ENCODE measurements at places on chromosomes 4 and X. TPM values are rescaled to one million over a fixed set of nuclear protein-coding genes. Genes with fewer than 3 reads are reported as not detected.

GRCh38 chrX:148933881-148934280 lies 433.5 kb downstream of the AFF2 start:
- DNase-seq: no peak
- no peaks in the 10 kb centered on the region for H3K4me1 ChIP-seq
- no peaks in the 10 kb centered on the region for H3K27me3 ChIP-seq
- H3K4me3 ChIP-seq: no peak overlapping the region
- H3K36me3 ChIP-seq: no peaks in the 10 kb centered on the region

DNA sequence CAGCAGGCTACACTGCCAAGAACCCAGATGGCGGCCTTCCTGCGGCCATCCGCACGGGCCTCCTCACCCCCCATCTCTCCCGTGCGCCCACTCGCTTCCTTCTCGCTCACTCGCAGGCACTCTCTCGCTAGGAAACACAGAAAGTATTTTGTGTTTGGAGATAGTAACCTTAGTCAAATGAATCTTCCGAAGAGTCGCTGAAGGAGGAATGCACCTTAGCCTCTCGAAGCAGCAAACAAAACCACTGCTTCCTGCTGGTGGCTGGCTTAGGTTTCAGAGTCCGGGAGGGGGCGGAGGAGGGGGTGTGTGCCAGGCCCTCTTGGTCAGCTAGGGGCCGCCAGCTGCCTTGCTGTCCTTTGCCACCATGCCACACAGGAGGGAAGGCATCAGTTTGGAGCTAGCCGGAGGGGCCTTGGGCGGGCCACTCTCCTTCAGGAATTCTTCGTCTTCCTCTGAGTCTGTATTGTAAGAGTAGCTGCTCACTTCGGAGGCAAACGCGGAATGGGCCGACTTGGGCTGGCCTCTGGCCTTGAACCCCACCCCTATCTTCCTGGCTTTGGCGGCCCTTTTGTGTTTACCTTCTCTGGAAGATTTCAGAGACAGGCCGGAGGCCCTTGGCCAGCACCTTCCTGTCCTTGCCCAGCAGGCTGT lies 73.2 kb upstream of the UCP1 start:
- H3K36me3 ChIP-seq: peaks cover 30% of the 10 kb centered on the region
- H3K27ac ChIP-seq: no peak overlapping the region
- H3K27me3 ChIP-seq: no peaks in the 10 kb centered on the region
- DNase-seq: peak; percentile 67
- H3K4me3 ChIP-seq: no peak overlapping the region
- H3K4me1 ChIP-seq: no peaks in the 10 kb centered on the region

DNA sequence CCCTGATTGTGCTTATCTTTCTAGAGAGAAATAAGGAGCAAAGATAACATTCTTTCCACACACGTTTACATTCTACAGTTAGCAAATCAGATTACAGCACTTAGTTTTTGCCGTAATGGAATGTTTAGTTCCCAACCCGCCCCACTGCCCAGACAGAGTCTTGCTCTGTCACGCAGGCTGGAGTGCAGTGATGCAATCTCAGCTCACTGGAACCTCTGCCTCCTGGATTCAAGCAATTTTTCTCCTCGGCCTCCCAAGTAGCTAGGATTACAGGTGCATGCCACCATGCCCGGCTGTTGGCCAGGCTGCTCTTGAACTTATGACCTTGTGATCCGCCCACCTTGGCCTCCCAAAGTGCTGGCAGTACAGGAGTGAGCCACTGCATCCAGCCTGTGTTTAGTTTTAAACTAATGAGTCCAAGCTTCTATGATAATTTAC lies 8.4 kb upstream of the PRPS1 start:
- no peaks in the 10 kb centered on the region for H3K36me3 ChIP-seq
- H3K4me3 ChIP-seq: no peak overlapping the region
- H3K4me1 ChIP-seq: no peaks in the 10 kb centered on the region

- no peaks in the 10 kb centered on the region for H3K36me3 ChIP-seq
- peak; percentile 82 for DNase-seq
- H3K27me3 ChIP-seq: peaks cover 52% of the 10 kb centered on the region
These were observed at the start of gene ZIC3 for GRCh38 chrX:137565921-137566745. TSS of gene ZIC3 (plus strand) at chrX:137566127. CDS start at chrX:137566692, 565 bp downstream.

GRCh38 chrX:144901521-144901920 lies 345.8 kb upstream of the SPANXN1 start:
- H3K27ac ChIP-seq: no peak overlapping the region
- H3K27me3 ChIP-seq: no peaks in the 10 kb centered on the region
- DNase-seq: no peak
- no peaks in the 10 kb centered on the region for H3K36me3 ChIP-seq
- H3K4me3 ChIP-seq: no peak overlapping the region
- no peaks in the 10 kb centered on the region for H3K4me1 ChIP-seq

- H3K36me3 ChIP-seq: no peaks in the 10 kb centered on the region
- H3K27ac ChIP-seq: no peak overlapping the region
- no peak overlapping the region for H3K4me3 ChIP-seq
- no peak for DNase-seq
- H3K4me1 ChIP-seq: peaks cover 22% of the 10 kb centered on the region
These were observed 125.8 kb upstream of the LNX1 start for GRCh38 chr4:53717064-53717549.

- H3K4me1 ChIP-seq: no peaks in the 10 kb centered on the region
- no peak for DNase-seq
- no peak overlapping the region for H3K4me3 ChIP-seq
- H3K27ac ChIP-seq: no peak overlapping the region
These were observed 67.6 kb downstream of the MRPL1 start for GRCh38 chr4:77930154-77930639.

- no peaks in the 10 kb centered on the region for H3K4me1 ChIP-seq
- no peak overlapping the region for H3K4me3 ChIP-seq
- H3K27me3 ChIP-seq: no peaks in the 10 kb centered on the region
- DNase-seq: no peak
These were observed 61.2 kb downstream of the SH3BGRL start for GRCh38 chrX:81263059-81263458.

DNA sequence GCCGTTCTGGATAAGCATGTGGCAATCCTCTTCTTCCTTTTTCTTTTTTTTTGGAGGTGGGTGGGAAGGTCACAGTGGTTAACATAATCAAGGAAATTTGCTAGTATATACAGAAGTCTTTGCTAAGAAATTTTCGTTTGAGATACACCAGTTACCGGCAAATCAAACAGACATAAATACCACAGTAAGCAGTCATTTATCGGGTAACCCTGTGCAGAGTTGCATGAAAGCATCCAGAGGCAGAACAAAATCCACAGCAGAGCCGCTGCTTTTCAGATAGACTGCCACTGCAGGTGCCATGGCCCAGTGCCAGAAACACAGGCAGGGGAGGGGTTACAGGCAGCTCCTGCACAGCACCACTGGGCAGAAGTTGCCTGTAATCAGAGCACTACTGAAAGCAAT lies 179.1 kb upstream of the MAB21L2 start:
- H3K4me1 ChIP-seq: no peaks in the 10 kb centered on the region
- no peak overlapping the region for H3K4me3 ChIP-seq
- H3K27me3 ChIP-seq: no peaks in the 10 kb centered on the region
- H3K36me3 ChIP-seq: no peaks in the 10 kb centered on the region

DNA sequence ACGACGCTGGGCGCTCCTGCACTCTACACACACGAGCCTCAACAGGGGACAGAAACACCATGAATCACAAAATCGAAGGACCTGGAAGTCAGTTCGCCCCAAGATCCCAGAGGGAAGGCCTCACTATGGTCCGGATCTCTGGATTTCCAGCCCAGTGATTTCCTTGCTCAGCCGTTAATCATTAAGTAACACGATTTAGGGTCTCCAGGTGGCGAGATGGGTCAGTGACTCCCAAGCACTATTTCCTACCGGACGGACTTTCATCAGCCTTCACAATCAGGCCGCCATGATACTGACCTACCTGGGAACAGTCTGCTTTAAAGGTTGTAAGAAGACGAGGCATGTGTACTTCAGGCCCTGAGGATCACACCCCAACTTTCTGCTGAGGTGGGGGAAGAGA lies 63.7 kb downstream of the FAT1 start:
- H3K36me3 ChIP-seq: no peaks in the 10 kb centered on the region
- H3K27me3 ChIP-seq: no peaks in the 10 kb centered on the region
- H3K4me3 ChIP-seq: no peak overlapping the region
- peaks cover 5% of the 10 kb centered on the region for H3K4me1 ChIP-seq
- H3K27ac ChIP-seq: no peak overlapping the region
- no peak for DNase-seq

FHDC1 gene
- polyA plus RNA-seq: 0.03 TPM

- no peak for DNase-seq
- no peak overlapping the region for H3K4me3 ChIP-seq
- no peaks in the 10 kb centered on the region for H3K4me1 ChIP-seq
- no peaks in the 10 kb centered on the region for H3K36me3 ChIP-seq
- H3K27ac ChIP-seq: no peak overlapping the region
- no peaks in the 10 kb centered on the region for H3K27me3 ChIP-seq
These were observed 457.4 kb downstream of the IL1RAPL1 start for GRCh38 chrX:29044423-29045184.

DNA sequence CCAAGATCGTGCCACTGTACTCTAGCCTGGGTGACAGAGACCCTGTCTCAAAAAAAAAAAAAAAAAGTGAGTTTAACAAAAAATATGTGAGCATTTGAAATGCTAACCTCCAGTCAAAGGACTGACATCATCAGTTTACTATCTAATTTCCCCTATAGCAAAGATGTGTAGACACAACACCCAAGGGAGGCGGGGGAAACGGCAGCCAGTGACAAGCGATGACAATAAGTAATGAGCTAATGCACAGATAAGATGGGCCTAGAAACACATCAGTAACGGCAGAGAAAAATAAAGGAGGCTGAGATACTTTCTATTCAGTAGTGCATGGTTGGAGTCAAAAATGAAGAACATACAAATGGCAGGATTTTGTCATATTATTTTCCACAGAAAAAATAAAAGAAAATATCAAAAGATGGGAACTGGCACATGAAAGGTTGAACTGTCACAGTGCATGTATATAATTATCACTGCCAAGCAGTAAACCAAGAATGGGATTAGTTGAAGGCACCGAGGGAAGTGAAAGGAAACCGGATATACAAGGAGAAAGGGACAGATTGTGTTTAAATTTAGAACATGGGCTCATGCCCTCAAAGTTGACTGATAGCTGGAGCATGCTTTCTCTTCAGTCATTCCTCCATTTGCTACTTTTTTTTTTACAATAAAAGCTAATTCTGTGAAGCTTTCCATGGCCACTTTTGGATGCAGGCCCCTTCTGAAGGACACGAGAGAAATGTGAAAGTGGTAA lies 41.8 kb downstream of the IGFBP7 start:
- H3K27ac ChIP-seq: no peak overlapping the region
- peaks cover 12% of the 10 kb centered on the region for H3K4me1 ChIP-seq
- no peak for DNase-seq
- H3K36me3 ChIP-seq: no peaks in the 10 kb centered on the region

DNA sequence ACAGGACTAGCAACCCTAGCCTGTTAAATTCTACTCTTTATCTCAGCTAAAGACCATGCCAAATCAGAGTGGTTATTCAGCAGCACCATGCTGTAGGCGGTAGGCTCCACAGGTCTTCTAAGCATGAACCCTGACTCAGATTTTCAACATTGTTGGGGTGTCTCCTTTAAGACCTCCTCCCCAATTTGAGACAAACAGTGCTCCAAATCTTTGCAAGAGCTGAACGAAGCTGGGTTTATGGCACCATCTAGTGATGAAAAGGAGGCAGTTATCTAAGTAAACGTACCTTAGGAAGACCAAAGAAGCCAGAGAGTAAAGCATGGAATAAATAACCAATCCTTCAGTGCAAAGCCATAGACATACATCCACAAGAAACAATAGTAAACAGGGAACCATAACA lies 334.5 kb upstream of the SLC7A11 start:
- no peaks in the 10 kb centered on the region for H3K36me3 ChIP-seq
- no peak overlapping the region for H3K27ac ChIP-seq
- H3K4me1 ChIP-seq: no peaks in the 10 kb centered on the region
- no peak overlapping the region for H3K4me3 ChIP-seq
- no peaks in the 10 kb centered on the region for H3K27me3 ChIP-seq
- no peak for DNase-seq

All from SK-N-SH (cell line).